ENCODE measurements at places on chromosomes 7 and 10.
A peak's percentile ranks its signal among the peaks of the same experiment; 100 is the strongest.

DNA sequence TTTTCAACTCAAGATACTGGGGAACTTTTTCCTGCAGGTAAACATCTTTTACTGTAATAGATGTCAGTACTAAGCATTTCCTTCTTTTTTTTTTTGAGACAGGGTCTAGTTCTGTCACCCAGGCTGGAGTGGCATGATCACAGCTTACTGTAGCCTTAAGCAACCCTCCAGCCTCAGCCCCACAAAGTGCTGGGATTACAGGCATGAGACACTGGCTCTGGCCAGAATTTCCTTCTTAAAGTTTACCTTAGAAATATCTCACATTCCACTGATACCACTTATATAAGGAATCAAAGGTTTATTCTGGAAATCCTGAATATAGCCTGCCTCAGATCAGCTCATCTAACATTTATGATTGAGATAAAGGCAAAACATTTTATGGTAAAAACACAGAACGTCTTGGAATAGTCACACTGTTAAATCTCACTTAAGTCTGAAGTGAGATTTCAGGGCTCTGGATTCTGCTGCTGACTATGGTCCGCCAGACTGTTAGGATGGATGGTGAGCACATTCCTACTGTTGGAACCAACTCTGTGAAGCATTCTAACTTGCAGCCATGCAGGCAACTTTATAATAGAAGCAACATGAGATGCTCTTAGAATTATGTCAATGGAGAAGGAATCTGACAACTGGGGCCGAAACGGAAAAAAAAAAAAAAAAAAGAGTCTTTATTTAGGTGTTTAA is 151.9 kb downstream of the ZMYND11 start:
- peak; percentile 72 for DNase-seq

DNA sequence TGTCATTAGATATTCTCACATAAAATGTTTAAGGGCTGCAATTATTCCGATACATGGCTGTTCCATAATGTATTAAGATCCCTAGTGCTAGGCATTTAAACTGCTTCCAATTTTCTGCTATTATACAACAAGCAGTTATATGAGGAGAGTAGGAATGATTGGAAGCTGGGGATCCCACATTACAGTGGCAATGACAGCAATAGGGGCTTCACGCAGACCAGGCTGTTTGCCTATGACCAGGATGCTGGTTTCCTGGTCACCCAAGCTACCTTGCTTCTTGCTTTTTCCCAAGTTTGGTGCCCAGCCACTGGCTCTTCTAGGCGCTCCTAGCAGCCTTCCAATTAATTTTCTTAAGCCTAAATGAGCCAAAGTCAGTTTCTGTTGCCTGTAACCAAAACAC is 39.3 kb downstream of the SMURF1 start:
- DNase-seq: no peak

DNA sequence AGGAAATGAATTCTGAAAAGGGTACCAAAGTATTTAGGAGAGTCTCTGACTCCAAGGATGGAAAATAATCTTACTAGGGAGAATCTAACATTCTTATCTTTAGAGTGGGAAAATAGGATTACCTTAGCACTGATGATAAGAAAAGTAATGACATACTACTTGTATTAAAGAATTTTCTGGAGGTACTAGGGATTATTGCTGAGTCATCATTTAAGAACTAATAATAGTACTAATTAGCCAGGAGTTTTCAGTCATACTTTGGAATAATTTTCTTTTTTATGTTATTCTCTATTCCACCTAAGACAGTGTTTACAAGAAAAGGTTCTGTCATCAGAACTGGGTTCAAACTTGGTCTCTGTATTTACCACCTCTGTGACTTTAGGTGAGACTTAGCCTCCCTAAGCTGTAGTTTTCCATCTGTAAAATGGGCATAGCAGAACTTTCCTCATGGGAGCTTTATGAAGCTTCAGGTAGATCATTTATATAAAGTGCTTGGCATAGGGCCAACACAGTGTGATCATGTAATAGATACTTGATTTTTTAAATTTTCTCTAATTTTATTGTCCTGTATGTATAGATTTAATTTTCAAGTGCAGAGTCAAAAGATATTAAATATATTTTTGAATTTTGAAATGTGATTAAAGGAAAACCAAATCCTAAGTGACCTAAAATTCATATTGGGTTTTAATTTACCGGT is 20.4 kb downstream of the ITGB8 start:
- DNase-seq: no peak

GRCh38 chr7:17311952-17312351 is 13.5 kb downstream of the AHR start:
- no peak for DNase-seq

DNA sequence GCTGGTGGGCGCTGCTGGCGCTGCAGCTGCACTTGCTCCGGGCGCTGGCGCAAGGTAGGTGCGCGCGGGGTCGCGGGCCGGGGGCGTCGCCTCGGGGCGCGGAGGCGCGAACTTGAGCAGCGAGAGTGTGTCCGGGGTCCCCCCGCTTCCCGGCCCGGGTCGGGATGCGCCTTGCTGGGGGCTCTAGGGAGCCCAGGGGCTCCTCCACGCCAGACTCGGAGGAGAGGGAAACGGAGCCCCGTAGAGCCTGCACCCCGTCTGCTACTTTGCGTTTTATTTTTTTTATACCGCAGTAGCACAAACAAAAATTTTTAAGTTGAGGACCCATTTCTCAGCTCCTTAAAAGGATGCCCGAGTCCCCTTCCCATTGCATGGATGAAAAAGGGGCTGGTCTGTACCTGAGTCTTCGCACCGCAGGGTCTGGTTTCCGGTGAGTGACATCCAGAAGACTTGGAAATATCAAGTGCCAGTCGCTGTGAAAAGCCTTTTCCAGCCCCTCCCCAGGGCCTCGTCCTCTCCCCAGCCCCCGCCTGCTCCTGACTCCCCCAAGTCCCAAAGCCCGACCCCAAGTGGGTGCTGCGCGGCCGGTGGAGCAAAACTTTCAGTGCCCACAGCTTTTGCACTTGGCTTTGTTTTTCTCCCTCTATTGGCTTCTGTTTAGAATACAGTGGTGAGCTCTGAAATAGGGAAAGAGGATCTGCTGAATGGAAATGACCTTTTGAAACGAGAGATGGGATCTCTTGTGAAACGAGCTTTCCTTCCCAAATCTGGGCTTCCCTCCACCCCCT is 973 bp downstream of the SDK1 start:
- DNase-seq: peak; percentile 37

DNA sequence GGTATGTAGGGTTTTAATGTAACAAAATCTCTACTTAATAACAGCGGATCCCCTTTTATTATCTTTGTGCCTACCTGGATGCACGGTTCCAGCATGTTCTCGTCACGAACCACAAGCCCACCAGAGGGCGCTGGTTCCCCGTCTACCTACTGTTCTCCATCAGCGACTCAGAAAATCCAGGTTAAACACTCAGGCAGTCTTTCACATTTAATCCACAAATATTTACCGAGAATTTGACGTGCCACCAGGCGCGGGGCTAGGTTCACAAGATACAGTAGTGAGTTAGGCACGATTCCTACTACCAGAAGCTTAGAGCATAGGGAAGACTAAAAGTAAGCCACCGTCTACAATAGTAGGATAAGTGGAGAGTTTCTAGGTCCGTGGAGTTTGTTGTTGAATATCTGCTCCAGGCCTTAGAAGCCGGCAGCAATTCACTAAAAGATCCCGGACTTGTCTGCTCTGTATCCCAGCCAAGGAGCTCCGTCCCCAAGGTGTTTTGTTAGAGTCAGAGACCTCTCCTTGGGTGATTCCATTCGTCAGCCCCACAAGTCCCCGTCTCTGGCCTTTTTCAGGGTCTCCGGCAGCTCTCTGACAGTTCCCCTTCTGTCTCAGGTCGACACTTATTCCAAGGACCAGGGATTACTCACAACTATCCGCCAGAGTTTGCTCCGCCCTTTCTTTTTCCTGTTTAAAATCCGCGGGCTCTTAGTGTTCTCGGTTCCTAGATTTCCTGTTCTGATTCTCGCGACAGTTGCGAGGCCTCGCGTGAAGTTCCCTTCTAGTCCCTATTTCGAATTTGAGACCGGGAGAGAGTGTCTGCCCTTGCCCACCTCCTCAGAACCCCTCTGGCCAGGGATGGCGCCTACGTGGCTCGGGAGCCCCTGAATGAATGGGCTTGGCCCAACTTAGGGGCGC is 1.5 kb upstream of the KAZALD1 start:
- DNase-seq: peak; percentile 97

DNA sequence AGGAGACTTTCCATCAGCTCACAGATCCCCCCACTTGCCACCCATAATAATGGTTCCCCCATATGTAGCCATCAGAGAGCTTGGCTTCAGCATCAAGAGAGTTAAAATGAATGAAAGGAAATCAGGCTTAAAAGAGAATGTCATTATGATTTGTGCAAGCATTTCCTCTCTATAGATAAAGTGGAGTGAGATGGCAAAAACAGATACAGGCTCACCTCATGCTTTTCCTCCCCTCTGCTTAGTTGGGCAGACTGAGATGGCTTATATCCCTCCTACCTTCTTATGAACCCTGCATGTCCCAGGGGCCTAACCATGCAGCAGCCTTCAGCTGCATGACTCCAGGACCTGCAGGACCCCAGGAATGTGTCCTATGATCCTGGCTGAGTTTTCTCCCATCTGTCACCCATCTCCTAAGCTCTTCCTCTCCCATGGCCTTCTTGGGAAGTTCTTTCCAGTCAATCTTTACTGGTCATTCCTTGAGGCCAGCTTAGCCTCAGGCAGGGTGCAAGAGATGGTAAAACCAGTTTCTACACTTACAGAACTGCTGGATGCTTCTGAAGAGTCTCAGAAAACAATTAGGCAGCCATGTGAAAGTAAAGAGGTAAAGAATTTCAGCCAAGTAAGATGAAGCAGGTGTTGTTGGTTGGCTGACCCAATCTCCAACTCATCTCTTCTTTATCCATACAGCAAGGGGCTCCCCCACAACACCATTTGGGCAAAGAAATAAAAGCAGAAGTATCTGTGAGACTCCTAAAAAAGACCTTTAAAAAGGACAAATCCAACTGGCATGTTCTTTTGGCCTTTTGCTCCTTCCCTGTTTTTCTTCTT is 159.7 kb downstream of the RTKN2 start:
- DNase-seq: no peak

DNA sequence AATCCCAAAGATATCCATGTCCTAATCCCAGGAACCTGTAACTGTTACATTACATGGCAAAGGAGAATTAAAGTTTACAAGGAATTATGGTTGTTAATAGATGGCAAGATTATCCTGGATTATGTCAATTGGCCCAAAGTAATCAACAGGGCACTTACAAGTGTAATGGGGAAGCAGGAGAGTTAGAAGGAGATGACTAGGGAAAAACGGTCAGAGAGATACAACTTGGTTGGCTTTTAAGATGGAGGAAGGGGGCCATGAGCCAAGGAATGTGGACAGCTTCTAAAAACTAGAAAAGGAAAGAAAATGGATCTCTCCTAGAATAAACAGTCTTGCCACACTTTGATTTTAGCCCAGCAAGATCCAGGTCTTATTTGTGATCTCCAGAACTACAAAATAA is 3.3 kb downstream of the JMJD1C start:
- DNase-seq: no peak

- DNase-seq: no peak
These were observed 5.1 kb downstream of the PRLHR start for GRCh38 chr10:118590334-118590733.

DNA sequence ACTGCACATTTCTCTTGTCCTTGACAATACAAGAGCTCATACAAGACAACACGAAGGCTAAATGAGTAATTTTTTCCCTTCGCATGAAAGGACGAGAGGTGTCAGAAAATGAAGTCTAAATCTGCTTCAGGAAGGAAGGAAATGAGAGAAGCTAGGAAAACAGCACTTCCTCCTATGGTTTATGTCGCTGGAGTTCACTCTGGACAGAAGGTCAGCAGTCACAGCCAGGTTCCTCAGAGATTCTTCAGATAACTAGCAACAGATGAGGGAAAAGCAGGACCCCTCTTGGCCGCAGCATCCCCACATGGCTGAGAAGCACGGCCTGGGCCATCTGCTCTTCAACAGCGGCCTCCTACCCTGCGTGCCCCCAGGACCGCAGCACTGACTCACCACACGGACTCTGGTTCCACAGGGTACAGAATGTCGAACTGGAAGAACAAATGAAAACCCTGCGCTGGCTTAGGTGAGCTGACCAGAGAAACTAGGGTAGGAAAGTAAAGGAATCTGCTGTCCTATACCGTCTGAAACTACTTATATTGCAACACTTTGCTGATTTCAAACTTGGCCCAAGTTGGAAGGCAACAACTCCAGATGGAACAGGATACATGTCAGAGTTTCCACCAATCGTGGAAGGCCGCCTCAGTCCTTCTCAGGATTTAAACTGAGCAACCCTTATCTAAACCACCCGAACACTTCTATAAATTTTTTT is 26.3 kb downstream of the DNMBP start:
- DNase-seq: peak; percentile 78

GRCh38 chr10:10677479-10677878 is 340.2 kb upstream of the CELF2 start:
- DNase-seq: peak; percentile 66

DNA sequence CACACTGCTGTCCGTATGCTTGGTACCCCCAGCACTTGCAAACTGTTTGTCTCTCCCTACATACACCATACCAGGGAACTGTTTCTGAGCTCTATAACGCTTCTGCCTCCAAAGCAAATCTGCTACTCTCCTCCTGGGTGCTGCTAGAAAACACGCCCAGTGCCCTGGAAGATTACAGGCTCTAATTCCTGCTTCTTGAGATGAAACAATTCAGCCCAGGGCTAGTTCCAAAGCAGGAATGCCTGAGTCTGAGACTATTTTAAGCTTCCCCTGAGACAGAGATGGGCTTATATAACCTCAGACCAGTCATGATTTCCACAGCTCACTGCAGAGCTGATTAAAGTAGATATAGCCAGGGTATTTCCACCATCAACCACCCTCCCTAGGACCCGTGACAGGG is 327.1 kb downstream of the GPR158 start:
- no peak for DNase-seq

DNA sequence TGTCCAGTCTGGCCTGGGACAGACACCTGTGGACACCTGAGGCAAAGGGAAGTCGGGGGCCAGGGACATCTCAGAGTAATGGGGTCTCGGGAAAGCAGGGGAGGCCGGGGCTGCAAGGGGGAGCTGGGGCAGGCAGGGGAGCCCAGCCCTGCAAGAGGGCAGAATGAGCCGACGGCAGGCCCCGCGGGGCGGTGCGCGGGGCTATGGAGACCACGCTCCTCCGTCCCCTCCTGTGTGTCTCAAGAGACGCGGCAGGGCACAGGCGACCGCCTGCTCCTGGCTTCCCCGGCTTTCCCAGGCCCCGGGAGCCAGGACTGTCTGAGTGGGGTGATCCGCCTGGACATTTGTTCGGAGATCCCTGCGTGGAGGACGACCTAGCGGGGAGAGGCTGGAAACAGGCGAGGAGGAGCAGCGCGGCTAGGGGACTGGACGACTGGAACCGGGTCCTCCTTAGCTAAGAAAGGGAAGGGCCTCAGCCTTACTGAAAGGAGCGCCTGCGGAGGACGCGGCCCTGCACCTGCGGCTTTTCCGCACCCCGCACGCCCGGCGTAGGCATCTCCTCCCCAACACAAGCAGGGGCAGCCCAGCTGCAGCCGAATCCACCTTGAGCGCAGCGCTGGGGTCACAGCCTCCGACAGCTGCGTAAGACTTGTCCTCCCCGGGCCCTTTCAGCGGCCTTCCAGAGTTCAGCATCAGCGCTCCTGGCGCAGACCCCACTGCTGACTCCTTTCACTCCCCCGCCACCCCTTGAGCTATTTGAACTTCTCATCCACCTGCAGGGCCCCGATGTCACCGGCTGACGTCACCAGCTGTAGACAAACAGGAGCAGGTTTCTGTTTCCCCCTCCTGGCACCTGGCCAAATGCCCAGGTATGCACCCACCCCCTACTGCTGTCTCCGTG is 176.4 kb downstream of the ZNF248 start:
- DNase-seq: peak; percentile 0

GRCh38 chr7:101169838-101170551 is 4.6 kb upstream of the VGF start:
- DNase-seq: peak; percentile 51

- DNase-seq: peak; percentile 78
These were observed 53.4 kb upstream of the CAMK2B start for GRCh38 chr7:44378744-44379143.

GRCh38 chr7:73882047-73882402 is 21.1 kb downstream of the TMEM270 start:
- DNase-seq: no peak

Data from fibroblast of skin of back (primary cell).